Eye (tissue), 1 donor: ENCODE measurements at places on chromosomes 16 and 17.

- no peak for DNase-seq
These were observed 136.0 kb upstream of the NOG start for GRCh38 chr17:56457501-56457900.

DNA sequence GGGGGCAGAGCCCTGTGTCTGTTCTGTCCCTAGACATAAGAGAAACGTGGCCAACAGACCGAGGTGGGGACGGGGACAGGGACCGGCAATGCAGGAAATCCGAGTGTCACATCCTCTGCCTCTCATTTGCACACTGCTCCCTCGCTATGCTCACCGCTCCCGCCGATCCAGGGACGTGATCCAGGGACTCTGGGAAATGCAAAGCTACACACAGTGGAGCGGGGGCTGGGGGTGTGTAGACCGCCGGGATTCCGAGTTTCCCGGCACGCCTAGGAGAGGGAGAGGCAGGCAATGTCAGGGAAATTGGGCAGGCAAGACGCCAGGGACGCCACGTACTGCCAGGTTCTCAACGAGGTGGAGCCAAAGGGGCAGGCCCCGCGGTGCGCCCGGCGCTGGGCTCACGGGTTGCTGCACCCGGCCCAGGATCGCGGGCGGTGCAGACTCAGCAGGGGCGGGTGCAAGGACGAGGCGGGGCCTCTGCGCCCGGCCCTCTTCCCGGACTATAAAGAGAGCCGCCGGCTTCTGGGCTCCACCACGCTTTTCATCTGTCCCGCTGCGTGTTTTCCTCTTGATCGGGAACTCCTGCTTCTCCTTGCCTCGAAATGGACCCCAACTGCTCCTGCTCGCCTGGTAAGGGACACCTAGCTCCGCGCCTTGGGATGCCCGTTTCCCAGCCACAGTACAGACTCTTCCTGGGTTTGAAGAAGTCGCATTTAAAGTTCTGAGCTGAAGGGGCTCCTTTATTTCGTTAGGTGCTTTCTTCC, at the start of gene MT1X:
Gene MT1X (plus strand): TSS at position 532 of the 764 bp plus-strand sequence. CDS start 71 bp downstream, at position 603.
- peak; percentile 90 for DNase-seq

- DNase-seq: no peak
These were observed 13.8 kb upstream of the SP2 start for GRCh38 chr17:47882247-47882646.

DNA sequence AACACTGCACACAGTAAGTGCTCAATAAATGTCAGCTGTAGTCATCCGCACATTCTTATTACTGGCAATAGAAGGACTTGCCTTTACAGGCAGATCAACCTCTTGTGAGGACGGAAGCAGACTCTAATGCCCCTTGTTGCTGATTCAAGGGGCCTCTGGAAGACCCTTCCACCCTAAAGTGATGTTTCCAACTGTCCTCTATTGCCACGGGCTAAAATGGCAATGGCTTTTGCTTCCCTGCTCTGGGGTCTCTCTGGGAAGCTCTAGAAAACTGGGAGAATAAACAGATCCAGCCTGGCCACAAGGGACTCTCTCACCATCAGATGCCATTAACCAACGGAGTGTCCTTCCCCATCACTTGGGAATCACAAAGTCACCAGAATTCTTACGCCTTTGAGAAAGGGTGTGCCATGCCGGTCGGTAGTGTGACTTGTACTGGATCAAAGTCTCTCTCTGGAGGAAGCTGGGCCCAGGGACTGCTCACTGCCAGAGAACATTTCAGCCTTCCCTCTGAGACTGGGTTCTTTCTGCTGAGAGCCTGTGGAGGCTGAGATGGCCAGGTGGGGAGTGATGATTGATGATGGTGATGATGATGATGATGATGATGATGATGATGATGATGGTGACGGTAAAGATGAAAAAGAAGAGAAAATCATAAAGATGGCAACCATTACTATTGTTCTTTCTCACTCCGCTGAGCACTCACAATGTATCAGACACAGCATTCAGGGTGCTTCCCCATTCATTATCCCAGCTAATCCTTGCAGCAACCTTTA, 146.8 kb downstream of the CYLD start:
- no peak for DNase-seq

DNA sequence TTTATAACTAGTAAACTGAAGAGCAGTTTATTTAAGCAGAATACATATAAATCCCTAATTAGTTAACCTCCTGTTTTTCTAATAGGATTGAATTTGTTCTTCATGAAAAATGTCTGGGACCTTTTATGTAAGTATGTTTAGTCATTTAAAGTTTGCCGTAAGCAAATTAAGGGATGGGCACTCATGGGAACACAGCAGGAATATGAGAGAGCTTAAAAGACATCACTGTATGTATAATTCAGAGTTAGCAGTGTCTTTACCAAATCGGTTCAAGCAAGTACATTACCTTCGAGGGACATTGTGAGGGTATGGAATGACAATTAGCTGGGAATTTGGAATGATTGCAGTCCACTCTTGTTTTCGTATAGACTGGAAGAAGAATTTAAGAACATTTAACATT, 17.7 kb upstream of the NETO2 start:
- no peak for DNase-seq

- DNase-seq: peak; percentile 80
These were observed 15.1 kb upstream of the ZFHX3 start for GRCh38 chr16:73062743-73063733.

DNA sequence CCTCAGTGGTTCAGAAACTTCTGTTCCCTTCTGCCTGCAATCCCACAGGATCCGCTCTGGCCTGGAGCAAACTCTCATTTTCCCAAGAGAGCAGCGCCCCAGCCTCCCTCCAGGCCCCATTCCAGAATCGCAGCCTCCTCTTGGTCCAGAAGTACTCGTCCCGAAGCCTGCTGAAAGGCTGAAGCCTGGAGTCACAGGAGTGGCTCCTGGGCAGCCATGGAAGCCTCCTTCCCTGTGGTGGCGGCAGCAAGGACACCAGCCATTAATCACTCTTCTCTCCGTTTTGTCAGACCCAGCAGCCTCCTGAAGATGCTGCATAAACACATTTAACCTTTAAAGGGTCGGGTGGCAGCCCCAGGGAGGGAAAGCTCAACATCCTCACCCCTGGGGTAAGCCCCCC, 66.9 kb upstream of the TNRC6C start:
- DNase-seq: no peak

- DNase-seq: no peak
These were observed 28.4 kb downstream of the CDH13 start for GRCh38 chr16:82655072-82655714.

- no peak for DNase-seq
These were observed 64.8 kb downstream of the TUBD1 start for GRCh38 chr17:59827721-59828477.

DNA sequence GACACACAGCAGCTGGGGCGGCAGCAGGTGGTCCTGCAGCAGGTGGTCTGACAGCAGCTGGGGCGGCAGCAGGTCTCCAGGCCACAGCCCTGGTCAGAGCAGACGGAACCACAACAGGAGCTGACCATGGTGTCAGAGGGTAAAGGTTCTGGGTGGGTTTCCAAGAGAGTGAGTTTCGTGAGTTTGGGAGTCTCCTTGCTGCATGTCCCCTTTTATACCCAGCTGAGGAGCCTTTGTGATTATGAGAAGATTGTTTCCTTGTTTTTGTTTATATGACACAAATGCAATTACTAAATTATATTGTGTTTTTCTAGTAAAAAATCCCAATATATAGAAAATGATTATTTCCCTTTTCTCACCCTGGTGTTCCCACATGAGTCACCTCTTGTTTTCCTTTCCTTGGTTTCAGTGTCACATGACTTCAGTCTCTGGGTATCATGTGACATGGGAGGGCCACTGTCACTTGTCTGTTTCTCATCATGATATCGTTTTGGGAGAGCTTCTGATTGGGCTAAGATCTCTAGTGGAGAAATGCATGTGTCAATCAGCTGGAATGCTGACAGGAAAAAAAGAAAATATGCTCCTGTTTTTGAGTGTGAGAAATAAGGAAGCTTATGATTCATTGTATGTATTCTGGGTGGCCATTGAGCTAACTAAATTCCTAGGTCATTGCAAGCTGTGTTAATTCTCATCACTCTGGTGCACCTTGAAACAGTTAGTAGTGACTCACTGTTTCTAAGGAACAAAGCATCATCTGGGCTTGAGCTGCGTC, at the start of gene KRTAP4-6:
Gene KRTAP4-6 (minus strand): TSS at position 185 of the 772 bp plus-strand sequence. CDS start 57 bp downstream, at position 128.
- DNase-seq: no peak

DNA sequence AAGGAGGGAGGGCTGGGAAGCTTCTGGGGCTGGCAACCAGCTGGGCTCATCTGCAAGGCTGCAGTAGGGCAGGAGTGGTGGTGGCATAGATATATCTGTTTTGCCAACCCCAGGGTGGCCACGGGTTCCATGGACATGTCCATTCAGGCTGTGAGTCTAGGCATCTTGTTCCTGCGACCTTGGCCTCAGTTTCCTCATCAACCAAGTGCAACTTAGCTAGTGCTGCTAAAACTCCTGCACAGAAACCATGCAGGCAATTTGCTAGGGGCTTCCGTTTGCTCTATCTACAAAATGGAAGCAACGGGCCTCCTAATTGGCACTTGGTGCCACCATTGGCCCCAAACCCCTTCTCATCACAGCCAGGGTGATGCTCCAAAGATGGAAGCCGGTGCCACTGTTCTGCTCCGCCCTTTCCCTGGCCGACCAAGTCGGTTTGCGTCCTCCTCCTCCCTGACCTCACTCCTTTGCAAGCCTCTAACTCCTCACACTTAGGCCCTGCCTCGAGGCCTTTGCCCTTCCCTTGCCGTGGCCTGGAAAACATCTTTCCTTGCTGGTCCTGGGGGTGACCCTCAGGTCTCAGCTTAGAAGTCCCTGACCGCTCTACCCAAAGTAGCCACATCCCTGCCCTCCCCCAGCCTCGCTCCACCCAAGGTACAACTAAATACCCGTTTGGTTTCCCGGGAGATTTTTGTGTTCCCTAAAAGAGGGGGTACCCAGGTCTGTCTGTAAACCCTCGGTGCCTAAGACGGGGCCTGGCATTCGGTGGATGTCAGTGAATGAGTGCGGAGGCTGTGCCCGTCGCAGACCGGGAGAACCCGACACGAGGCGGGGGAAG, 1.2 kb downstream of the SREBF1 start:
- peak; percentile 42 for DNase-seq

DNA sequence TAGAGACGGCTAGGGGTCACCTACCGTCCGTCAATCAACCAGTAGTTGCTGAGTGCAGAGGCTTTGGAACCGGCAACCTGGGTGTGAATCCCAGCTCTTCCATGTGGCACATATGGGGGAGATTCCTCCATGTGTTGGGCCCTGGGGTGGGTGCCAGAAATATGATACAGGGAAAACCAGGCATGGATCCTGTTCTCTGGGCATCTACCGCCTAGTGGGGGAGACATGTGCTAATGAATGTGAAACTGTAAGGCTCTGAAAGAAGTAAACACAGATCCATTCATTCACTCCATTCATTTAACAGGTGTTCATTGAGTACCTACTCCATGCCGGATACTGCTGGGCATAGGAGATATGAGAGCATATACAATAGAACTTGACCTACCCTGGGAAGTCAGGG, 39.5 kb upstream of the SDK2 start:
- no peak for DNase-seq
